ENCODE measurements at places on chromosomes 6 and 20.

- no peak for DNase-seq
These were observed 15.0 kb upstream of the IFNGR1 start for GRCh38 chr6:137233911-137234863.

- DNase-seq = no peak
These were observed 45.8 kb downstream of the PLCB4 start for GRCh38 chr20:9114709-9115108.

DNA sequence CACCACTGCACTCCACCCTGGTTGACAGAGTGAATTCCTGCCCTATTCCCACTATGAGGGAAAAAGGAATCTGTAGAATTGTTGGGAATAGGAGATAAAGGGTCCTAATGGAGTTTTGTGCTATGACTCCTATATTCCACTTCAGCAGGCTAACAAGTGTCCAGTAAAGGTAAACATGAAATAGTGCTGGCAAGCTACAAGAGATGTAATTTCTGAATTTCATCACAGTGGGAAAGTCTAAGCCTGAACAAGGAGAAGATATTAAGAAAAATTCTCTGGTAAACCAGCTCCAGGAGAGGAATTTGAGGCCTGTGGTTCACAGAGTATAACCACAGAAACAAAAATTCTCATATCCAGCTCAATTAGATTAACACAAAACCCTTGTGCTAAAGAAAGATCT lies 10.3 kb upstream of the C6orf58 start:
- DNase-seq = no peak

DNA sequence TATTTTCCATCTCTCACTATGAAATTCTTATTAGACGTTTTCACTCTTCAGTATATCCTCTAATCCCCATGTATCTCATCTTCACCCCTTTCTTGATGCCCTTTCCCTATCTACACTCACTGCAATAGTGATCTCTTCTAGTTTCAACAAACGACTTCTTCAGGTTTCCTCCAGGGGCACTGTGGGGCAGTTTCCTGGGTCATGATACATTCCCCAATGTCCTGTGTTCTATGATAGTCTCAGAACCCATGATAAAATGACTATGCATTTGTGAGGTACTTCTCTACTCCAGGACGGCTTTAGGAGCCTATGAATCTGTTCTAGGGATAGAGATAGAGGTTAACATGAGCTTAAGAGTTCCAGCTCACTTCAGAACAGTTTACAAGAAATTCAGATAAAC lies 183.3 kb downstream of the FOXC1 start:
- DNase-seq = no peak

GRCh38 chr6:44593539-44593944 lies 206.0 kb downstream of the CDC5L start:
- peak; percentile 10 for DNase-seq

- no peak for DNase-seq
These were observed 574 bp downstream of the RPS12 start for GRCh38 chr6:132814716-132815570.

GRCh38 chr6:148359228-148359627 lies 16.6 kb downstream of the SASH1 start:
- no peak for DNase-seq

GRCh38 chr6:37171201-37171969 lies 1.4 kb downstream of the PIM1 start:
- DNase-seq = no peak

- no peak for DNase-seq
These were observed 686 bp downstream of the COL12A1 start for GRCh38 chr6:75204959-75205775.

GRCh38 chr6:127458222-127458621 lies 967 bp downstream of the KIAA0408 start:
- no peak for DNase-seq
